NCI-H187 treated with DMSO at 0.1 percent for 48 hours (cell line): ENCODE measurements at places on chromosomes 6 and 20.

GRCh38 chr20:14726591-14726990 is 389.2 kb upstream of the FLRT3 start:
- no peak for DNase-seq

- no peak for DNase-seq
Measured at GRCh38 chr20:45318948-45319347, 10.8 kb upstream of the MATN4 start.

GRCh38 chr6:43968110-43968965 is 158.9 kb downstream of the MRPL14 start:
- DNase-seq: no peak

- DNase-seq: no peak
Measured at GRCh38 chr20:48776306-48776705, 51.5 kb downstream of the PREX1 start.

DNA sequence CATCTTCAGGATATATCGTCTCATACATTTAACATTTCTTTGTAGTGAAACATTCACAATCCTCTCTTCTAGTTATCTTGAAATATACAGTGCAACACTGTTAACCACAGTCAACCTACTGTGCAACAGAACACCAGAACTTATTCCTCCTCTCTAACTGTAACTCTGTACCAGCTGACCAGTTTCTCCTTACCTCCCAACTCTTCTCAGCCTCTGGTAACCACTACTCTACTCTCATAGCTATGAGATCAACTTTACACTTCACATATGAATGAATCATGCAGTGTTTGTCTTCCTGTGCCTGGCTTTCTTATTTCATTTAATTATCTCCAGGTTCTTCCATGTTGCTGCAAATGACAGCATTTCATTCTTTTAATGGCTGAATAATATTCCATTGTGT is 337.6 kb downstream of the BTBD9 start:
- DNase-seq: no peak

- DNase-seq: no peak
Measured at GRCh38 chr6:14776307-14776706, 469.6 kb upstream of the JARID2 start.
